ENCODE measurements at places on chromosomes 1 and 21.

- no peak for DNase-seq
These were observed 103.2 kb upstream of the SLC44A3 start for GRCh38 chr1:94716965-94717364.

DNA sequence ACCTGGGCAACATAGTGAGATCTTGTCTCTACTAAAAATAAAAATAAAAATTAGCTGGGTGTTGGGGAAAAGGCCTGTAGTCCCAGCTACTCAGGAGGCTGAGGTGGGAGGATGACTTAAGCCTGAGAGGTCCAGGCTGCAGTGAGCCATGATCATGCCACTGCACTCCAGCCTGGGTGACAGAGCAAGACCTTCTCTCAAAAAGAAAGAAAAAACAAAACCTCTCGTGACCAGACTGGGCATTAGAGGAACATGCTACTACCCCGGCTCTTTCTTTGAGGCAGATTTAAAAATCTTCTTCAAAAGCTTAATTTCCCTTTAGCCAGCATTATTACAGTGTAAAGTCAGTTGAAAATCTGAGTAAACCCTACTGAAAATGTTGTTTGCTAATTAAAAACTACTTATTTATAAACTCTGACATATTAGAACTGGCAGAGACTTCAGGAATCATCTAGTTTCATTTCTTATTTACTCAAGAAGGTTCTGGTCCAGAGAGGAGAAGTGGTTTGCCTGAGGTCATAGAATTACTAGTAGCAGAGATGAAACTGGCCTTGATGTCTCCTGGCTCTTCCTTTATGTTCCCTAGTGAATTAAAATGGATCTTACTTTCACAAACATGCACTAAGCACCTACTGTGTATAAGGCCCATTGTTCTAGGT lies 11.6 kb upstream of the ELAVL4 start:
- no peak for DNase-seq

- DNase-seq = no peak
These were observed 39.1 kb downstream of the PTPRU start for GRCh38 chr1:29275435-29275834.

DNA sequence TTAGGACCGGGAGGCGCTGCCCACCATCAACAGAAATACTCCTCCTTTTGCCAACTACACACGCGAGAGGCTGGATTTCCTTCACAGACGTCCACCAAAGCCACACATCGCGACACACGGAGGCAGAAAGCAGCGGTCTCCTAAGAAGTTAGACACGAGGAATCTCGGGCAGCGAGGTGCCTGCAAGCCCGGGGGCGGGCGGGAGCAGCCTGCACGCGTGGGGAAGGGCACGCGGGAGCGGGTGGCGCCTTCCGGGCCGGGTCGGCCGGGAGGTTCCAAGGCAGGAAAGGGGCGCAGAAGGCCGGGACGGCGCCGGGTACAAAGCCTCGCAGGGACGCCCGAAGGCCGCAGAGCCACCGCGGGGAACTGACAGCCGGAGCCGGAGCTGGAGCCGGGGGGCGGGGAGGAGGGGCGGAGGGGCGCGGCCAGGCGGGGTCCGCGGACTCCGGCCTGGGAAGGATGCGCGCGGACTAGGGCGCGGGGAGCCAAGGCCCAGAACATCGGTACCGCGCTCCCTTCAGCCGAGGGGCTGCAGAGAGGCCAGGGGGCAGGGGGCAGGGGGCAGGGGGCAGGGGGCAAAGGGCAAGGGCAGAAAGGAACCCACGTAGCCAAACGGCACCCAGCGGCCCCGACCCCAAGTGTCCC lies 722 bp downstream of the NPHP4 start:
- DNase-seq = no peak

DNA sequence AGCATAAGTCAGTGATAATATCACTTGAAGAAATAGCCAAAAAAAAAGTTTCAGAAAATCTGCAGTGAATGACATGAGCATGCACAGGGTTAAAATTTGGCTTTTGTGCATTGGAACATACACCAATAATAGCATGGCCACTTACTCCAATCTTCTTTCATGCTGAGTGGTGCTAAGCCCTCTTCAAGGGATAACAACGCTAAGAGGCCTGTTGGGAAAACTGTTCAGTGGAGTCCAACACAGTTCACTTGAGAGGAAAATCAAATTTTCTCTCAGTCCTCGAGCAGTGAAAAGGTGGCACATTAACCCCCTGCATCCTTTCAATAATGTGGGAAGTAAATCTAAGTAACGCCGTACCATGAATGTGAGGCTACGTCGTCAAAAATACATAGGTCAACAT lies 264.7 kb downstream of the SPATA17 start:
- DNase-seq = no peak
